Activated naive CD8-positive, alpha-beta T cell treated with anti-CD3 and anti-CD28 coated beads, Interleukin-2, amount 10 ng/mL, durations not matched to agents 7 days and 5 days (primary cell): ENCODE measurements at places on chromosomes 2 and 18. TPM values are rescaled to one million over a fixed set of nuclear protein-coding genes. Genes with fewer than 3 reads are reported as not detected.

- DNase-seq = no peak
Measured at GRCh38 chr18:55634545-55634944, 46.6 kb upstream of the TCF4 start.

DNA sequence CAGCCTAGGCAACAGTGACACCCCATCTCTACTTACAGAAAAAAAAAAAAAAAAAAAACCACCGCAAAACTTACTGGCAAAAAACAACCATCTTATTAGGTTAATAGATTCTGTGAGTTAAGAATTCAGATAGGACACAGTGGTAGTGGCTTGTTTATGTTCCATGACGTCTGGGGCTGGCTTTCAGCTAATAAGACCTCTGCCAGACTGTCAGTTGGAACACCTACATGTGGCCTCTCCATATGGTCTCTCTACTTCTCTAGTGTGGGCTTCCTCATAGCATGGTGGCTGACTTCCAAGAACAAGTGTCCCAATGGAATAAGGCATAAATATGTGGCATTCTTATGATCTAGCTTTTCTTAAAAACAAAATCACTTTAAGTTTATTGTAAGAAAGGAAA is 94.0 kb upstream of the OTX1 start:
- no peak for DNase-seq

GRCh38 chr2:155651851-155652250 is 680.7 kb downstream of the NR4A2 start:
- DNase-seq = no peak

DNA sequence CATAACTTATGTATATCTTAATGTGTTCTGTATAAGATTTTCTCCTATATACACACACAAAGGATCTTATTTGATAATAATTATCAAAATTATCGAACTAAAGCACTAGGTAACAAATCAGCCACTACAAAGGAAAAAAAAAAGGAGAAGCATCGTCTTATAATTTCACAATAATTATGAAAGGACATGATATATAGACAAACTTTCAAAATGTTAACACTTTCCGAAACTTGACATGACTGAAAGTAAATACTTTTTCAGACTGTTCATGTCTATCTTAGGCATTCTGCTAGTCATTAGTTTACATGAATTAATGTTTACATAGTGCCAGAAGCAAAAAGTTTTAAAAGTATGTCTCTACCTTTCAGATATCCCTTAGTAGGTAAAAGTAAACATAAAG is 7.3 kb upstream of the NR4A2 start:
- no peak for DNase-seq

DNA sequence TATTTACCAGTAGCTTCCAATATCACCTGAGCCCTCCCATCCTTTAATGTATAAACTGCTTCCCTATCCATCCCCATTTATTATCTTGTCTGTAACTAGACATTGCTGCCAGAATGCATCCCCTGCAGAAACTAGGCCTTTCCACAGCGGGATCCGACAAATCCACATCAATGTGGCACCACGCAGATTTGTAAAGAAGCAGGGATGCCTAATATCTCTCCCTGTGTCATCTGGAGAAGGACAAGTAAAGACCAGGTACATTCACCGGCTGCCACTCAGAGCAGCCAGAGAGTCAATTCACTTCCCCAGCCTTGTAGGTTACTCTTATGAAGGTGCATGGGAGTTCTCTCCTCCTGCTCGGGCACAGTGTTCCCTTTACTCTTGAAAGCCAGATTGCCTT is 98.8 kb upstream of the MAP3K20 start:
- no peak for DNase-seq

DNA sequence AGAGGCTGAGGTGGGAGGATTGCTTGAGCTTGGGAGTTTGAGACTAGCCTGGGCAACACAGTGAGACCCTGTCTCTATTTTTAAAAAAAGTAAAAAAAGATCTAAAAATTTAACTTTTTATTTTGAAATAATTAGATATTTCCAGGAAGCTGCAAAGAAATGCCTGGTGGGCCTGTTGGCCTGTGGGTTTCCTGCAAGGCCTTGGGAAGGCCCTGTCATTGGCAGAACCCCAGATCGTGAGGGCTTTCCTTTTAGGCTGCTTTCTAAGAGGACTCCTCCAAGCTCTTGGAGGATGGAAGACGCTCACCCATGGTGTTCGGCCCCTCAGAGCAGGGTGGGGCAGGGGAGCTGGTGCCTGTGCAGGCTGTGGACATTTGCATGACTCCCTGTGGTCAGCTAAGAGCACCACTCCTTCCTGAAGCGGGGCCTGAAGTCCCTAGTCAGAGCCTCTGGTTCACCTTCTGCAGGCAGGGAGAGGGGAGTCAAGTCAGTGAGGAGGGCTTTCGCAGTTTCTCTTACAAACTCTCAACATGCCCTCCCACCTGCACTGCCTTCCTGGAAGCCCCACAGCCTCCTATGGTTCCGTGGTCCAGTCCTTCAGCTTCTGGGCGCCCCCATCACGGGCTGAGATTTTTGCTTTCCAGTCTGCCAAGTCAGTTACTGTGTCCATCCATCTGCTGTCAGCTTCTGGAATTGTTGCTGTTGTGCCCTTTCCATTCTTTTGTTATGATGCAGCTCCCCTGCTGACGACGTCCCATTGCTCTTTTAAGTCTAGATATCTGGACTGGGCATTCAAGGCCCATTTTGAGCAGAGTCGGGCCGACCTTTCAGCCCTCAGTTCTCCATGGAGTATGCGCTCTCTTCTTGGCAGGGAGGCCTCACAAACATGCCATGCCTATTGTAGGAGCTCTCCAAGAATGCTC is 6.6 kb downstream of the PROC start:
- DNase-seq = no peak

DNA sequence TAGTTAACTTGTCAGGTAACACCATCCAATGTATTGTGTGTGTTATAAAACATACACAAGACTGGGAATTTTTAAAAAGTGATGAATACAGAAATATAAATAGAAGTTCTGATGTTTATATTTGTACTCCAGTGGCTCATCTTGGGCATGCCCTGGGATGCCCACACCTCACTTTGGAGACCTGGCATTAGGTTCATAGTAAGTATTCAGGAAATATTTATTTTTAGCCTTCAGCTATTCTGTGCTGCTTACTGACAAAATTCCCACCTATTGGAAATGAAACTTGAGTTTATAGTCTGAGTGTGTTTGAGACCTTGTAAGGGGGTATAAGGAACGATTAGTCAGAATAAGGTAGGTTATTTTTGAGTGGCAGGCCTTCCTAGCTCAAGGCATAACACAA is 67.5 kb downstream of the MYO1B start:
- no peak for DNase-seq

- peak; percentile 69 for DNase-seq
Measured at GRCh38 chr2:98465456-98466226, 21.0 kb downstream of the INPP4A start.

- DNase-seq = no peak
Measured at GRCh38 chr18:58167073-58167472, 123.0 kb downstream of the NEDD4L start.

GRCh38 chr2:146952696-146953095 is 892.1 kb upstream of the ACVR2A start:
- no peak for DNase-seq

DNA sequence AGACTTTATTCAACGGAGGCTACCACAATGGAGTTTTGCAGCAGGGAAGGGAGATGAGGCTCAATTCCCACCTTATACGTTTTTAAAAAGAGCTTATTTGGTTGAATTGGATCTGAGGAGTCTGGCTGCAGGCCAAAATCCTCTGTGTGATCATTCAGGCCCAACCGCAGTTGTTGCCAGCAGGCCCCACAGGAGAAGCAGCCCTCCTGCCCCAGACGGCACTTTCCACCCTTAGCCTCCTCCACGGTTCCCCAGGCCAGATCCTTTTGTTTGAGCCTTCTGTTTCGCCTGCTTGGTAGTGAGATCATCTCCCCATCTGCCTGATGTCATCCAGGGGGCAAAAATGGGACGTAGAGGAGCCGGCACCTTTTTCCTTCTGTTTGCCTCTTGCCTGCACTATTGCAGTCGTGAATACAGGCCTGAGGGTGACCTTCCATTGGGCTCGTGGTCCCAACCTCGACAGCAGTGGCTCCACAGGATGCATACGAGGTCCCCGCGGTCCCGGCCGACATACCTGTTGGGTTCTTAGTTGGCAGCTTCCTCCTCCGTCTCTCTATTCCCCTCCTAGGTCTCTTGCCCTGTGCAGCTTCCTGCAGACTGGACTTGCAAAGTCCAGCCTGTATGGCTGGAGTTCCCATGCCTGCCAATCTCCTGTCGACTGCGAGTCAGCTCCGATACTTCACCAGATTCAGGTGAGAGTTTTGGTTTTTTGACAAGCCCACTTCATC is 9.3 kb upstream of the GPR35 start:
- DNase-seq = peak; percentile 23

DNA sequence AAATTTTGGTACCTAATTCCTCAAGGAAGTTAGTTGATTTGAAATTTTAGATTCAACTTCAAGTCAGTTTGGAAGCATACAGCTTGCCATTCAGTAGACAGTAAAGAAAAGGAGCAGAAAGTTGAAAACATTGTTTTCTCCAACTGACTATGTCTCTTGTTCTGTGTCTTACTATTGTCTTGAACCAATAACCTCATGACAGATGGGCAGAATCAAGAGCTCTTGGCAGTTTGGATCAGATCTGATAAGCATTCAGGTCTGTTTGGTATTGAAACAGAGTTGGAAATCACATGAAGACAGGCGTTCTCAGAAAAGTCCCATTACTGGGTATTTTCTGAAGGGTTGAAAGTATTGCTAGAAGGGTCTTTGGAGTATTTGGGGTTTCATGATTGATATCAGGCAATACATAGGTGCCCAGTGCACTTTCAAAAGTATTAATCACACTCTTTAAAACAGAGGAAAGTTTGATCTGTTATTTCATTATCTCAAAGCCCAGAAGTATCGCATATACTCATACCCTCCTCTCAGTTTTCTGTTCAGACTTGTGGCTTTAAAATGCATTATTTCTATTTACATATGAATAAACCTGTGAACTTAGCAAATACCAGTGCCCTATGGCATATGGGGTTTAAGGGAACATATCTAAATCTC is 428.4 kb upstream of the ZEB2 start:
- no peak for DNase-seq

DNA sequence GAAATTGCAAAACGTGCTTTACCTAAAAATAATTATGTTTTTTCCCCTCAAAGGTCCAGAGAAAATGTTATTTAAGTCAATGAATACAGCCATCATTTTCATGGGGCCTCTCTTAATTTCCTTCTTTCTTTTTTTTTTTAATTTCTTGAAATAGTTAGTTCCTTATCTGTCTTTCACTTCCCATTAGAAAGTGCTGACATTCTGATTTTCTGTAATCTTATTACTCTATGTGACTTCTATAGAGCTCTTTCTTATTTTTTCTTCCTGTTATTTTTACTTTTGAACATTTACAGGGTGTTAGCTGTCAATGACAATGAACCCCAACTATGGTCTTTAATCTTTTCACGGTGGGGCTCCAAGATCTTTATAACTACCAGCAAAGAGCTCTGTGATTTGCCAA is 30.0 kb downstream of the CTLA4 start:
- no peak for DNase-seq

DNA sequence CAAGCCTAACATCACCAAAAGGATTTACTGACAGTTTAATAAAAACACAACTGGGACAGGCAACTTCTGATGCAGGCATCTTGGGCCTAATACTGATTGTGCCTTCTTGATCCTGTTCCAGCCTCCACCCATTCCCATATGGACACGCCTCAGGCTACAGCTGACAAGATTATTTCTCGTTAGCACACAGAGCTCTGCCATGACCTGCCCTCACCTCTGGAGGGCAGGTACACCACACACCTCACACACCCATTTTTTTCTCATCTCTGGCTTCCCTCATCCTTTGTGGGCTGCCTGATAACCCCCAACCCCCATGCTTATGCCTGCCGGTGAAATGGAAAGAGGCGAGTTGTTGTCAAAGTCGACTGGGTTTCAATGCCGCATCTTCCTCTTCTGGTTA is 147.0 kb downstream of the ANTXR1 start:
- DNase-seq = no peak

- no peak for DNase-seq
Measured at GRCh38 chr18:59458575-59458974, 99.5 kb upstream of the LMAN1 start.

- DNase-seq = no peak
Measured at GRCh38 chr18:23596183-23596582, 9.9 kb upstream of the NPC1 start.

- DNase-seq = no peak
Measured at GRCh38 chr18:11392292-11392691, 217.1 kb upstream of the SLC35G4 start.

DNA sequence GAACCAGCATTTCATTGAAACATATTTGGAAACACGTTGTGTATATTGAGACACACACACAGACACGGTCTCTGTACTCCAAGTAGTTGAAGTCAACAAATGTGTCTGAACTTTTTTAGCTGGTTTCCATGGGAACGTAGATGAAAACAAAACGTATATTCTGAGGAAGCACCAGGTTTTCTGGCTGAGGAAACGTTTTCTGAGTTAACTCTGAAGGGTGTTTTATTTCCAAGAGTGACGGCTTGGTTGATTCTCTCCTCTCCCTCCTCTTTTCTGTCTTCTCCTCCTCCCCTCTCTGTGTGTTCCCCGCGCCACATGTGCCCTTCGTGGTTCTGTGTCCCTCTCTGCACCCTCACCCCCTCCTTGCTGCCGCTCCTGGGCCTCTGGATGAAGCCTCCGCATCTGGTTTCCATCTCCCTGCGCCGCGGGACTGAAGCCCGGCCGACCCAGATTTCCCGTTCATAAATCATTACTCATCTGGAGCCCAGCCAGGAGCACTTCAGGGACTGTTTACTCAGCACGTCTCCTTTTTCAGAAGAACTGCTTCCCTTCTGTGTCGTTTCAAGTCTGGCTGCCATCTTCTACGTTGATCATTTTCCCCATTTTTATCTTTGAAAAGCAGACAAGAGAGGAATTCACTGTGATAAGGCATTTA is 122.7 kb downstream of the COL6A3 start:
- DNase-seq = no peak

- no peak for DNase-seq
Measured at GRCh38 chr18:8424917-8425725, 184.1 kb upstream of the RAB12 start.

Gene GTF2A1L
- not detected for total RNA-seq

Gene KCNG2
- total RNA-seq = not detected

Gene GKN2
- not detected for total RNA-seq

Gene TUBA3E
- not detected for total RNA-seq

Gene UGT1A4
- total RNA-seq = not detected

Gene EMILIN1
- 0.91 TPM for total RNA-seq

Gene IL36B
- total RNA-seq = not detected

Gene SNRPD1
- total RNA-seq = 75.1 TPM

Gene SERPINB12
- not detected for total RNA-seq

Gene ZSWIM2
- not detected for total RNA-seq

Gene LAMA1
- not detected for total RNA-seq

Gene C1QL2
- total RNA-seq = not detected

Gene PROC
- not detected for total RNA-seq

Gene POTEI
- not detected for total RNA-seq

Gene TMEM247
- total RNA-seq = not detected

Gene PJVK
- 2.3 TPM for total RNA-seq

Gene GREB1
- total RNA-seq = 0.28 TPM

Gene RAB6D
- not detected for total RNA-seq

Gene CYRIA
- total RNA-seq = 2.1 TPM
